Left ventricle myocardium inferior (tissue), 1 donor: ENCODE measurements at places on chromosomes 6 and 20.

DNA sequence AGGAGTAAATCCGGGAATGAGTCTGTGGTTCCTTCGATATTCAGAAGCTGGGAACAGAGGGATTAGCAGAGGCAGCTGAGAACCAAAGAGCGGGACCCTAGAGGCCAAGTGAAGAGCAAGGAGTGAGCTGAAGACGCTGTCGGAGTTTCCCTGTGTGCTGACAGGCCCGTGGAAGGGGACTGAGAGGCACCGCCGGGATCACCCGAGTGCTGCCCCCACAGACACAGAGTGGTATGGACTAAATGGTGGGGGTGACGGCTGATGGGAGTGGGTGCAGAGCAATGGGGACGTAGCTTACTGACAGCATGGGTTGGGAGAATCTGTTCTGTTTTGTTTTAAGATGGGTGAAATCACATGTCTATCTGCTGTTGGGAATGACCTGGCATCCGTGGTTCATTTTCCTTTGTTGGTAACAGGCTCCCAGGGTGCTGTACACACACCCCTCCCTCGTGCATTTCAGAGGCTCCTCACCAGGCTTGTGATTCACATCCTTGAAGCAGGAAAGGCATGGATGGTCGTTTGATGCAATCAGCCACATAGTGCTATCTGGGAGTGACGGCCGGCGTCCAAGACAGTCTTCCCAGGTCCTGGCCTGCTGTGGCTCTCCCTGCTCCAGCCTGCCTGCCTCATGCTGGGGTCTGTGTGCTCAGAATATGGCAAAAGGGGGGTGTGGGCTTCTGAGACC lies 97.4 kb downstream of the THBS2 start:
- DNase-seq = no peak

GRCh38 chr20:40680161-40680959 lies 8.7 kb downstream of the MAFB start:
- no peak for DNase-seq

DNA sequence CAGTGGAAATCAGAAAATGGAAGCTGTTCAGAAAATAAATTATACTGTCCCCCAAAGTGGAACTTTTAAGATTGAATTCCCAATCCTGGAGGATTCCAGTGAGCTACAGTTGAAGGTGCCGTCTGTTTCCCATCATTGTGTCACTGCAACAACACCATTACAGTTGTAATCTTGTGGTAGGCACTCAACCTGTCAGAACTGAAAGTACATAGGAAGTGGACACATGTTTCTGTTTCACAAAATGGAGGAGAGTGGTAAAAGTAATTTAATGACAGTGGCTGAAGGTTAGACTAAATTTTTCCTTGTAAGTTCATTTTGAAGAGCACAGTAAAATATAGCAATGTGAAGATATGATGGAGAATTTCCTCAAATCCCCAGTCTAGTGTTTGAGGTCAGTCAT lies 70.0 kb downstream of the CD109 start:
- no peak for DNase-seq

GRCh38 chr6:45376310-45377042 lies 1.3 kb downstream of the SUPT3H start:
- no peak for DNase-seq

- no peak for DNase-seq
Measured at GRCh38 chr6:36382976-36383375, 4.5 kb downstream of the ETV7 start.

DNA sequence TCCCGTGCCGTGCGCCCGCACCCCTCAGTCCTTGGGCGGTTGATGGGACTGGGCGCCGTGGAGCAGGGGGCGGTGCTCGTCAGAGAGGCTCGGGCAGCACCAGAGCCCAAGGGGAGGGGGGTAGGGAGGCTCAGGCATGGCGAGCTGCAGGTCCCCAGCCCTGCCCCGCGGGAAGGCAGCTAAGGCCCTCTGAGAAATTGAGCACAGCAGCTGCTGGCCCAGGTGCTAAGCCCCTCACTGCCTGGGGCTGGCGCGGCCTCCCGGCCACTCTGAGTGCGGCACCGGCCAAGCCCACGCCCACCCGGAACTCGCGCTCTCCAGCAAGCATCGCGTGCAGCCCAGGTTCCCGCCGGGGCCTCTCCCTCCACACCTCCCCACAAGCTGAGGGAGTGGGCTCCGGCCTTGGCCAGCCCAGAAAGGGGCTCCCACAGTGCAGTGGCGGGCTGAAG lies 16.4 kb downstream of the SOX4 start:
- DNase-seq = no peak

DNA sequence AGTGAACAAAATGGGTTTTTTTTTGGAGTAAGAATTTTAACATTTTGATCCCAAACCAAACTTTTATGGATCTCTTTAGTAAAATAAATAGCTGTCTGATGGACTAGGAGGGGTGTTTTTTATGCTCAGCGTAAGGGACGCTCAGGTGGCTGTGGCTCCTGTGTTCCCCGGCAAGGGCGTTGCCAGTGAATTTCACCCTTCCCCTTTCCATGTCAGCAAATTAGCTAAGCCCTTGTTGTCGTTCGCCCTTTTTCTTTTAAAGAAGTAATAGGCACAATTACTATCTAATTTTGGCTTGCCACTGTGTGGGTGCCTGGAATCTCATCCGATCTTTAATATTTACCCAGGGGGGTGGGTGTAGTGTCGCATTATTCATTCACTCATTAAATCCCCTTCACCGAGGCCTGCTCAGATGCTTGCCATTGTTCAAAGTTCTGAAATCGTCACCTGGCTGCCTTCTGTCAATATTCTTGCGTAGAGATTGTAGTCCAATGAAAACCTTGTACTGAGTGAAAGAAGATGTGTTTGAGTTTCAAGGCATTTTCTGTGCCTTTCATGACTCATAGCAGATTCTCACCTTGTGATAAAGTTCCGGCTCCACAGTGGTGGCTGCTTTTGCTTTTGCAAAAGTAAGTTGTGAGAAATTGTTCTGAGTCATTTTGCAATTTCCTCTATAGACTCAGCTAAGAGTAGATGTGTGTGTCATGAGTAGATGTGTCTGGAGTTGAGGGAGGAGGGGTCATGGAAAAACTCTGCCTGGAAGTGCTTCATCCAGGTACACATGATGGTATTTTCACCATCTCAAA lies 40.0 kb upstream of the CLDN20 start:
- no peak for DNase-seq

- DNase-seq = no peak
Measured at GRCh38 chr6:101550451-101550850, 156.9 kb downstream of the GRIK2 start.

DNA sequence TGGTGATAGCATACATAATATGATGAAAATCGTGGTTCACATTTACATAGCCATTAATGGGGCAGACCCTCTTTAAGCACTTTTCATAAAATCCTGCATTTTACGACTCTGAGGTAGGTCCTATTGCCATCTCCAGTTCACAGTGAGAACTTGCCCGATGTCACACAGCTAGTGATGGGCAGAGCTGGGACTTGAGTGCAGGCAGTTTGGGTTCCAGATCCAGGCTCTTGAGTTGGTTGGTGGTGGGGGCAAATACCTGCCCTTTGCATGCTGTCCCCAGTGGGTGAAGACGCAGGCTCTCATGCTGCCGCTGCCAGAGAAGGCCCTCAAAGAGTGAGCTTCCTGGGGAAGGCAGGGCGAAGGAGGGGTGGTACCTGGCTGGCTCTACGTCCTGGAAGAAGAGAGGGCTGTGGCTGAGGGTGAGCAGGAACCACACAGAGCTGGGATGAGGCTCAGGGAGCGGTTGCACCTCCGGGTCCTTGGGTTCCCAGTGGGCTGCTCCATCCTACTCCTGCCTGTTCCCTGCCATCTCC lies 6.1 kb upstream of the BAK1 start:
- DNase-seq = no peak

DNA sequence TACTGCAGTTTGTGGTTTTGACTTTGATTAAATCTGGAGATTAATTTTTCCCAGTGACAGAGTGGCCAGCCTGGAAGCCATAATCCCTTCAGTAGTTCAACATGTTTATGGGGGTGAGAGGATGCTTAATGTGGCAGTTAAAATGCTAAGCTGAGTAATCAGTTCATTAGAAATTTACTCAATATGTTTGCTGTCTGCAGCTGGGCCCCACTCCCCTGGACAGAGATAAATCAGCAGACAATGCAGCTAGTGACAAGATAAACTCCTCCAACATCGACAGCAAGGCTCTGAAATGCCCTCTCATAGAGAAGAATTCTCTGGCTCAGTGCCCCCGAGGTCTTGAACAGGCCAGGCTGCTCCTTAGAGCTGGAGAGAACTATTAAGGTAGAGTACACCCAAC lies 101.9 kb downstream of the LRFN2 start:
- DNase-seq = no peak

GRCh38 chr6:170063431-170063830 lies 227.4 kb downstream of the DLL1 start:
- DNase-seq = no peak

DNA sequence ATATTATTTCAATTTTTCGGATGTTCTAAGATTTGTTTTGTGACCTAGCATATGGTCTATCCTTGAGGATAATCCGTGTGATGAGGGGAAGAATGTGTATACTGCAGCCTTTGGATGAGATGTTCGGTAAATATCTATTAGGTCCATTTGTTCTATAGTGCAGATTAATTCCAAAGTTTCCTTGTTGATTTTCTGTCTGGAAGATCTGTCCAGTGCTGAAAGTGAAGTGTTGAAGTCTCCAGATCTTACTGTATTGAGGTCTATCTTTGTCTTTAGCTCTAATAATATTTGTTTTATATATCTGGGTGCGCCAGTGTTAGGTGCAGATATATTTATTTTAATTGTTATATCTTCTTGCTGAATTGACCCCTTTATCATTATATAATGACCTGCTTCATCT lies 32.2 kb upstream of the SNAP91 start:
- DNase-seq = no peak

DNA sequence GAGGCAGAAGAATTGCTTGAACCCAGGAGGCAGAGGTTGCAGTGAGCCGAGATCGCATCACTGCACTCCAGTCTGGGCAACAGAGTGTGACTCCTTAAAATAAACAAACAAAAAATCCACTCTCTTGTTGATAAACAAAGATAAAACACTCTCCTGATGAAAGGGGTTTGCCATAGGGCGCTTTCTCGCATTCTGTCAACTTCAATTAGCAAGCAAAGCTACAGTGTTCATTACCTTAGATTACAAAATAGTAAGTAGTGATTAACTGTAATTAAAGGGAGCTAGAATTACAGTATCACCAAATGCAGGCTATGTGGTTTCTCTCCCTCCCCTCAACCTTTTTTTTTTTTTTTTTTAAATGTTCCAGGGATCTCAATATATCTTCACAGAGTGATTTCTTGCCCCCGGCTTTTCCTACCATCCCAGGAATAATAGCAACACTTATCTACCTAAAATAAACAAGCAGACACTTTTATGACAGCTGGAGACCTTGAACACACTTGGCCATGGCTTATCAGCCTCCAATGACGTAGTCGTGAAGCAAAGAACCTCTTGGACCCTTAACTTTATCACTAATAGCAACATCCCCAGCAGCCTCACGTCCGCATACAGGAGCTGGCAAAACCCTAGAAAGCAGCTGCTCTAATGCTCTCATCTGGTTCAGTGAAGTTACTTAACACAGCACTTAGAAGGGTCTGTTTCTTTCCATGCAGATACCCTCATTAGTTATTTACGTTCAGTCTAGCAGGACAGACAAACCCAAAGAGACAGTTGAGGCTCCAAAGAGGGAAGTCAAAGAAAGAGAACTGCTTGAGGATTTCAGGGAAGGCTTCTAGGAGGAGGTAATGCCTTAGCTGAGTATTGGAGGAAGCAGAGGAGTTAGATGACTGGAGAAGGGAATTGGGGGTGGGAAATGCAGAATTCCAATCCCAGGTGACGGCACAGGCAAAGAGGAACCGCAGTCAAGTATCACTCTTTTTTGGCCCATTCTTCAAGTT lies 37.9 kb upstream of the NEDD9 start:
- no peak for DNase-seq

GRCh38 chr6:16355699-16356446 lies 117.5 kb downstream of the GMPR start:
- no peak for DNase-seq

- DNase-seq = no peak
Measured at GRCh38 chr6:161586887-161587286, 313.0 kb upstream of the AGPAT4 start.

DNA sequence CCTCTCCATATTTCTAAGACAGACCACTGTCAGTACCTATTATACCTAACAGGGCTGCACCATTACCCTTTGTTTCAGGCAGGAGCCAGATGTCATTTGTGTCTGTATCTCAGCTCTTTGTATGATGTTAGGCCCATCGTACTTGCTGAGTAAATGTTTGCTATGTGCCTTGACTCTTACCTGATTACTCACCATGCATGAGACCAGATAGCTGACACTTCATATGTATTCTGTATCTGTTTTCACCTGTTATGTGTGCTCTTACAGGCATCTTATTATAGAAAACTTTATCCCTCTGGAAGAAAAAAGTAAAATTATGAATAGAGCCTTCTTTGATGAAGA lies 31.7 kb upstream of the ASXL1 start:
- no peak for DNase-seq

DNA sequence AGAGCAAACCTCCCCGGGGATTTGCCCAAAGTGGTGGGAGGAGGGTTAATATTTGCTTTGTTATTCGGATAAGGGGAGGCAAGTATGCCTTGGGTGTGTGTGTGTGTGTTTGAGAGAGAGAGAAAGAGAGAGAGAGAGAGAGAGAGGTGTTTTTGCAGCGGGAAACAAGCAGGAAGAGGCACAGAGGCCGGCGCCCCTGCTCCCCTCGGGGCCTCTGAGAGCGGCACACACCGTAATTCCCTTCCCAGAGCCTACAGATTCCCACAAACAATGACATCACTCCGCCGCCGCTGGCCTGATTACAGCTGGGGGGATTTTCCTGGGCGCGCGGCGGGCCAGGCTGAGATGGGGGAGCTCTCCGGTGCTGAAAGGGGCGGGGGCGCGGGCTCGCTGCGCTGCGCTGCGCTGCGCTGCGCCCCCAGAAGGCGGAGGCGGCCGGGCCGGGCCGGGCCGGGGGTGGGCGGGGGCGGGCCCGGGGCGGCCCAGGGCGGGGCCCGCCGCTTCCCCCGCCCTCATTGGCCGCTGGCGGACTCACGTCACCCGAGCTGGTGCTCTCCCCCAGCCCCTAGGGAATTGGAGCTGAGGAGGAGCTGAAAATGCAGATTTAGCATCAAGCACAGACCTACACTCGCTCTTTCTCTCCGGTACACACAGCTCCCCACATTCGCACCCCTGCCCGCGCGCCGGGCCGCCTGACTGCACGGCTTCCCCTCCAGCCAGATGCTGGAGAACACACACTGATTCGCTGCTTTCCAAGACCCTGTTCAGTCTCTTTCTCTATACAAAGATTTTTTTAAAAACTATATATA lies at the start of gene PCSK2:
TSS of gene PCSK2 (plus strand) at position 631 of the 809 bp plus-strand sequence. CDS start 266 bp downstream, outside the sequence.
- DNase-seq = peak; percentile 24

DNA sequence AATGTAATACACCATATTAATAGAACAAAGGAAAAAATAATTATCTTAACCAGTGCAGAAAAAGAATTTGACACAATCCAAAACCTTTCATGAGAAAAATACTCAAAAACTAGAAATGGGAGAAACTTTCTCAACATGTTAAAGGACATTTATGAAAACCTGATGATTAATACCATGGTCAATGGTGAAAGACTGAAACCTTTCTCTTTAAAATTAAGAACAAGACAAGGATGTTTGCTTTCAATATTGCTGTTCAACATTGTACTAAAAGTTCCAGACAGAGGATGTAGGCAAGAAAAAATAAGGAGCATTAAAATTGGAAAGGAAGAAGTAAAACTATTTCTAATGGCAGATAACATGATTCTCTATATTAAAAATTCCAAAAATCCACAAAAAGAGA lies 981.3 kb upstream of the FLRT3 start:
- DNase-seq = no peak
